Right renal pelvis (tissue), 4 donors: ENCODE measurements at places on chromosomes 5 and 9. TPM values are rescaled to one million over a fixed set of nuclear protein-coding genes. Genes with fewer than 3 reads are reported as not detected.
A peak's percentile ranks its signal among the peaks of the same experiment; 100 is the strongest.

The SIT1 gene
- polyA plus RNA-seq, result 0.40 TPM

GRCh38 chr5:148416416-148416815 is 32.7 kb downstream of the FBXO38 start:
- no peak for DNase-seq

The GAPVD1 gene
- polyA plus RNA-seq, result 27.8 TPM

The TPM2 gene
- 167 TPM for polyA plus RNA-seq

- DNase-seq, result peak; percentile 79
Measured at GRCh38 chr5:1641560-1642166, 117.9 kb upstream of the LPCAT1 start.

DNA sequence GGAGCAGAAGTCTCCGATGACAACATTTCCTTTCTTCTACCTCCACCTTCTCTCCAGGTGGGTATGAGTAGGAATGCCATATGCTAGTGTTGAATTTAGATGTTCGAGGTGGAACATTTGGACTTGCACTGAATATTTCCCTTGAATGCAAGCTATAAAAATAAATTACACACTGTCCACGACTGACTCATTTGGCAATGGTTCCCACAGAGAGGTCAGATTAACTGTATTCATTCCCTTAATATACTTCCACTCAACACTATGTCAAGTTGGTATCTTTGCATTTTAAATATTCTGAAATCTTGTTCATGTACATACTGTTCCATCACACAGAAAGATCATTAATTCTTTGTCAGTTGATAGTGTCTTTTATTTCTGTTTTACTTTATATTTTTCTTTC is 222.6 kb upstream of the PIK3R1 start:
- DNase-seq, result no peak

DNA sequence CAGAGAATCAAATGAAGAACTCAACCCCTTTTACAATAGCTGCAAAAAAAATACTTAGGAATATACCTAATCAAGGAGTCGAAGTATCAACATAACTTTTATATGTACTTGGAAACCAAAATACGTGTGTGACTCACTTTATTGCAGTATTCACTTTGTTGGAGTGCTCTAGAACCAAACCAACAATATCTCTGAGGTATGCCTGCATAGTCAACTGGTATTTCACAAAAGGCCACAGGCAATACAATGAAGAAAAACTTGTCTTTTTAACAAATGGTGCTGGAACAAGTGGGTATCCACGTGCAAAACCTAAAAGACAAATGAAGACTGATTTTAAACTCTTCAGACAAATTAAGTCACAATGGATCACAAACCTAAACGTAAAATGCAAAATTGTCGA is 385.7 kb downstream of the TLE1 start:
- no peak for DNase-seq

The FAF2 gene
- polyA plus RNA-seq, result 51.6 TPM

The EDIL3 gene
- polyA plus RNA-seq, result 74.9 TPM

- no peak for DNase-seq
Measured at GRCh38 chr5:42360056-42360455, 63.2 kb upstream of the GHR start.

The ELP1 gene
- 44.9 TPM for polyA plus RNA-seq

DNA sequence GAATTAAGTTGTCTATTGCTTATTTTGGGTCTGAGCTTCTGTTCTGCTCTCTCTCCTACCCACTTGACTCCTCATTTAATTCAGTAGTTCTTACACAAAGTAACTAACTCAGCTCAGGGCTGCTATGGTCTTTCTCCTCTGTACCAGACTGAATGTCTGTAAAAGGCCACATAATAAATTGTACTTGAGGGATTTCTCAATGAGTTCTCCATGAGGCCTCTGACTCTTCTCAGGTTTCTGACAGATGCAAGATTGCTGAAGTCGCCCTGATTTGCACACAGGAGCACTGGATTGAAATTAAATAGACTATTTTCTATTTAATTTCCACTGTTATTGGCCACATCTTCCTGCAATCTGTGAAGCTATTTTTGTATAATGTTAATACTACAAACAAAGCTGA is 2.9 kb downstream of the IQGAP2 start:
- no peak for DNase-seq

DNA sequence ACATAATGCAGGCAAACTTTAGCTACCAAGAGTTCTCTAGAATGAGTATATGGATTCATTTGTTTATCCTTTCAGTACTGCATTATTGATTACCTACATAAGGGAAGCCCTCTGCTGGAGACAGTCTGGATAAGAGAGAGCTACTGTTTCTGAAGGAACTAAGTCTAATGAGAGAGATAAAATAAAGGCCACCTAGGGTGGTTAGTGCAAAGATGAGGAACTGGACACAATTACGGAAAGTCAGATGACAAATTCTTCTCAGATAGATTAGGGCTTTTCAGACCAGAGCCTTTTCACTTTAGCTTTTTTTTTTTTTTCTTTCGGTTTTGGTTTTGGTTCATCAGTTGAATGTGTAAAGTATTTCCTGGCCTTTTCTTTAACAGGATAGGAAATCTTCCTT is 31.3 kb downstream of the ISOC1 start:
- DNase-seq, result no peak

- no peak for DNase-seq
Measured at GRCh38 chr9:33619666-33620404, 95.8 kb downstream of the ANKRD18B start.

DNA sequence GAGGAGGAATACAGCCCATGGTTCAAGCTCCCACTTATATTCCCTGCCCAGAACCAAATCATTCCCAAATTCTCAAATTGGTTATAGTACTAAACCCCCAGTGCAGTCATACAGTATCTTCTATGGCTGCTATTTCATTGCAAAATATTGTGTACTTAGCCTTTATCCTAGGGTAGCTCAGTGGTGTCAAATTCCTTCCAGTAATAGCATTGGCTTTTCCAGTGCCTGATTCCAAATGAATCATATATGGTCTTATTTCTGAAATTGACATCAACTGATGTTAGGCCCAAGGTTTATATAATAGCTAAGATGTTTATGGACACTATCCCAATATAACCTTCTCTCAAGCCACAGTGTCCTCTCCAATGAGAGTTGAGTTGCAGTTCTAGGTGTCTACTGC is 256.7 kb downstream of the NDUFS4 start:
- no peak for DNase-seq

GRCh38 chr9:1053986-1054425 is 3.8 kb downstream of the DMRT2 start:
- no peak for DNase-seq

DNA sequence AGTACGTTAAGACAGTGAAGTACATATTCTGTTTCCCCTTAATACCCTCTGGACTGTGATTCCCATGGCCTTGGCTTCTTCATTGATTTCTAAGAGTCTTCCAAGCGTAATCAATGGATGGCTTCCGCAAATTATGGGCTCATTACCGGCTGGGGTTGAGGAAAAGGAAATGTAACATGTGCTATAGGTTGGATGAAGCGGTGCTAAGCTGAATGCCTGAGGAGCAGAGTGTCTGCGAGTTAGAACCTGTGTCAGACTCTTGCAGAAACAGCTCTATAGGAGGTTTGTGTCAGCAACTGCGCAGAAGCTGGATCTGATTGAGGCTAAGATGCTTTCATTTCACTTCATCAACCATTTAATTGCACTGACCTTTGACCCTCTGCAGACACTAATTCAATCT is 114.3 kb upstream of the CDH18 start:
- no peak for DNase-seq

DNA sequence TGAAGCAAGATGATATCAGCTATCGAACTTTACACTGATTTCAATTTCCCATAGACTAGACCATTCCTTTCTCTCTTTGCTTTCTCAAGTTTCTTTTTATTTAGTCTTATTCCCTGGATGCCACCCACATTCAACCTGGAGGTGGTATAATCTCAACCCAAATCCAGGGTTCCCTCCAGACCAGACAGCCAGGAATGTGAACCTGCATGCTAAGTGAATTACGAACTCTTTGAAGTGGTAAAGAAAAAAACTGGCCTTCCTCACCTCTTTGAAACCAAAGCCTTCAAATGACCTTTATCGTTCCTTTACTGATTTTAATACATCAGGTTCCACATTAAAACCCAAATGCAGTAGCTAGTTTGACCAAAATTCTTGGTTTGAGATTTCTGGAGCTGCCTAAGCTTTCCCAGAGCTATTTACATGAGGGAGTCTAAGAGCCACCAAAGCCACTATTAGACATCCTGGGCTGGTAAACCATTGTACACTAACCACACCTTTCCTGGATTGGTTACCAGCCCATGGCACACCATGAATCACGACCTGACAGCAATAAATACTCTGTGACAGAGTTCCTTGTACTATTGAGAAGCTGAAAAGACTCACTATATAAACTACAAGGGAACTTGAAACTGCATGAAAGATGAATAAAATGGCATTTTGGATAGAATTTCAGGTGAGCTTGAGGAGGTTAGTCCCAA is 323.7 kb downstream of the ADAMTS6 start:
- DNase-seq, result no peak

GRCh38 chr5:88613051-88613450 is 269.9 kb downstream of the MEF2C start:
- DNase-seq, result no peak

- no peak for DNase-seq
Measured at GRCh38 chr5:151463137-151464029, 16.0 kb downstream of the SLC36A1 start.

- no peak for DNase-seq
Measured at GRCh38 chr9:75454043-75454442, 365.7 kb downstream of the OSTF1 start.

DNA sequence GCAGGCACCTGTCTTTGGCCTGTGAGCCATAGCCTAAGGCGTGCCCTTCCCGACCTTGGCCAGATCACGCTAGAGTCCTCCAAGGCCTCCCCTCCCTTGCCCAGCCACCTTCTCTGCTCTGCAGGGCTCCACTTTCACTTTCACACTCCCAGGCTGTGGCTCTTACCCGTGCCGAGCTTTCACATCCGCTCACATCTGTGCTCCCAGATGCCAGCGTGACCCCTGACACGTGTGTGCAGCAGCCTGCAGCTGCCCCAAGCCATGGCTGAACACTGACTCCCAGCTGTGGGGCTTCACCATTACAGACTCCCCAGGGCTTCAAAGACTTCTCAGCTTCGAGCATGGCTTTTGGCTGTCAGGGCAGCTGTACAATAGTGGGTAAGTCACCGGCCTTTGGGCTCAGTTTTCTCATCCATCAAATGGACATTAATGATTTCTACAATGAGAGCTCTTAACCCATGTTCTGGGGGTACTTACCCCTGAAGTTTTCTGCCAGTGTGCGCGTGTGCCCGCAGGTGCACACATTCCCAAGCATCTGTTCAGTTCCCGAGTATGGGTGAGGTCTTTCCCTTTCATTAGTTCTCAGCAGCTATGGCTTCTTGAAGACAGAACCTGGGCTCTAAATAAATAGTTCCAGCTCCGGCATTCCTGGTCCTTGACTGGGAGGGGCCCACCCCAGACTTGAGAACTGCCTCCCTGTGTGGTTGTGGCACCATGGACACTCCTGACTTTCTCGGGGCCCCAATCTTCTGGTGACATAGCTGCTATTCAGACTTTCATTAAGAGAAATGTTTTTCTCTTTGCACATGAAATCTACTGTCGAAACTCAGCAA is 118.6 kb downstream of the RGS3 start:
- DNase-seq, result no peak

GRCh38 chr5:96219580-96220281 is 213.3 kb downstream of the PCSK1 start:
- DNase-seq, result no peak

The STK32A gene
- polyA plus RNA-seq, result 13.7 TPM

The SPINK4 gene
- polyA plus RNA-seq, result not detected

DNA sequence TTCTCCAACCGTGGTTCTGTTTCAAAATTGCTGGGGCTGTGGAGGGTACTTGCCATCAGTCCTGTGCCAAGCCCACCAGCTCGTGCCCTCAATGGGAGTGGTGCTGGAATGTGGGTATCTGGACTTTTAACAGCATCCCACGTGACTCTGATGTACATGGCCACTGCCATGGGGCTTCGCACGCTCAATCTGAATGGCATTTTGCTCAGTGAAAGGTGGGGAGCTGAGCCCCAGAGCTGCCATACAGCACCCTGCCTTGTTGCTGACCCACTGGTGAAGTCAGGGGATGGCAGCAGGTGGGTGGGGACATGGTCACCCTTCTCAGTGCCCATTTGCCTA is 16.6 kb upstream of the SYNPO start:
- DNase-seq, result no peak

The DYNC2I2 gene
- 88.6 TPM for polyA plus RNA-seq

The SLC25A48 gene
- polyA plus RNA-seq, result 3.9 TPM

DNA sequence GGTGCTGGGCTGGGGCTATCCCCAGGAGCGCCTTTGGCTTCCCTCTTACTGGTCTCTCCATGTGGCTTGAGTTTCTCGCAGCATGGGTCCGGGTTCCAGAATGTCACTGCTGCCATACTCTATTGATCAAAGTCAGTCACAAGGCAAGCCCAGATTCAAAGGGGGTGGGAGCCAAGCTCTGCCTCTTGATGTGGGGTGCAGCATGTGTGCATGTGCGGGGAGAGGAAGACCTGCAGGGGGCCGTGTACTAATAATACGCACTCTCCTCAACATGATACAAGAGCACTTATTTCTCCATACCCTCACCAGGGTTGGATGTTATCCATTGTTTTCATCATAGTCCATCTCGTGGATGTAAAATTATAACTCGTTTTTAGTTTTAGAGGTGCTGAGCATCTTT is 81.2 kb downstream of the NDFIP1 start:
- no peak for DNase-seq

The GFPT2 gene
- 4.7 TPM for polyA plus RNA-seq

- DNase-seq, result no peak
Measured at GRCh38 chr5:93884254-93884653, 142.9 kb upstream of the POU5F2 start.

DNA sequence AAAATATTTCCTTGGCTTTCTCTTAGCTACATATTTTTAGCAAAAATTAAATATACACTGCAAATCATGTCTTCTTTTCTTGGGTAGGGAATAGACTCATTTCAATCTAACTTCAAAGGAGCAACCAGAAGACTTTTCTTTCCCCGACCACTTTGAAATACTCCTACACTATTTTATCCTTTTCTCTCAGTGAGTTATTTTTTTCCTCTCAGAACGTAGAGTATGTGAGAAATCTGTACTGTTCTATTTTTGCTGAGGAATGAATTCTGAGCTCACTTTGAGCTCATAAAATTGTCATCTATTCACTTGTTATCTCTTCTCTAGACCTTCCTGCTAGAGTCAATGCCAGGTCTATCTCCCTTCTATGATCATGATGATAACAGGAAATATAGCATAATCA is 22.2 kb upstream of the DAPK1 start:
- no peak for DNase-seq

- DNase-seq, result no peak
Measured at GRCh38 chr9:91085517-91086291, 276.0 kb downstream of the AUH start.

The ZNF79 gene
- polyA plus RNA-seq, result 7.0 TPM

GRCh38 chr5:31161781-31162181 is 31.7 kb upstream of the CDH6 start:
- DNase-seq, result peak; percentile 6

- DNase-seq, result no peak
Measured at GRCh38 chr5:84869675-84870074, 485.0 kb upstream of the EDIL3 start.

The LECT2 gene
- polyA plus RNA-seq, result 3.4 TPM

The MSANTD3 gene
- 21.3 TPM for polyA plus RNA-seq
